ENCODE measurements at places on chromosomes 13 and 19. TPM values are rescaled to one million over a fixed set of nuclear protein-coding genes. Genes with fewer than 3 reads are reported as not detected.

DNA sequence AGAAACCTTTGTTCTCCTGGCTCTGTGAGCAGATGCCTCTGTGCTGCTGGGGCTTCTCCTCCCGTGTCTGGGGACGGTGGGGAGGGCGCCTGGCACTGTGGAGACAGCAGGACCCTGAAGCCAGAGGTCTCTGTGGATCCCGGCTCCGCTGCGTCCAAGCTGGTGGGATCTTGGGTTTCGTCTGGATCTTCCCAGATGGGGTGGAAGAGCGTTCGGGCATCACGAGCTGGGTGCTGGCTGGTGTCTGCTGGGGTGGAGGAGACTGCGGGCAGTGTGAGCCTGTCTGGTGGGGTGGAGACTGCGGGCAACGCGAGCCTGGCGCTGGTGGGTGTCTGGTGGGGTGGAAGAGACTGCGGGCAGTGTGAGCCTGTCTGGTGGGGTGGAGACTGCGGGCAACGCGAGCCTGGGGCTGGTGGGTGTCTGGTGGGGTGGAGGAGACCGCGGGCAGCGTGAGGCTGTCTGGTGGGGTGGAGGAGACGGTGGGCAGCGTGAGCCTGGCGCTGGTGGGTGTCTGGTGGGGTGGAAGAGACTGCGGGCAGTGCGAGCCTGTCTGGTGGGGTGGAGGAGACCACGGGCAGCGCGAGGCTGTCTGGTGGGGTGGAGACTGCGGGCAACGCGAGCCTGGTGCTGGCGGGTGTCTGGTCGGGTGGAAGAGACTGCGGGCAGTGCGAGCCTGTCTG is 5.6 kb downstream of the TEX29 start:
- no peak for DNase-seq

GRCh38 chr13:104593693-104594092 is 1527.5 kb upstream of the SLC10A2 start:
- DNase-seq = no peak

DNA sequence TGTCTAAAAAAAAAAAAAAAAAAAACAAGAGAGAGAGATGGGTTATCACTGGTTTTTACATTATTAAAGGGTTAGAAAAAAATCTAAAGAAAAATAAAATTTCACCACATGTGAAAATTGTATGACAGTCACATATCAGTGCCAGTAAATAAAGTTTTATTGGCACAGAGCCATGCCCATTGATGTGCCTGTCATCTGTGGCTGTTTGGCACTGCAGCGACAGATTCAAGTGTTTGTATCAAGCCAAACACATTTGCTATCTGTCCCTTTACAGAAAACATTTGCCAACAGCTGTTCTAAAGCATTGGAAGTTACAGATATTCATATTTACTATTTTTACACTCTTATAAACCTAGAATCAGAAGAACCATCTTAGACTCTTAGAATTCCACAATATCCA is 16.3 kb downstream of the FCHO1 start:
- DNase-seq = no peak

DNA sequence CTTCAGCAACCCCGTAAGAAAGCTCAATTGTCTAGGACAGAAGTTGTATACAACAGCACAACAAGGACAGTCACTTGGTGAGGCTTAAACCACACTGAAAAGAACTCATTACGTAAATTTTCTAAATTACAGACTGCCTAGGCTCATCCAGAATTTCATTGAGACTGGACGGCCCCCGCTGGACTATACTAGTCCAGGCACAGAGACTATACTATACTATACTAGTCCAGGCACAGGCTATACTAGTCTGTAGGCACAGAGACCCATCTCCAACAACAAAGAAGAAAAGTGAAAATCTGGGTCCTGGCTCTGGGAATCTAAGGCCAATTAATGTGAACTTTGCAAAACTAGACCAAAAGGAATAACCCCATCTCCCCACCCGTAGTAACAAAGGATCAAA is 700 bp downstream of the ZNF816 start:
- DNase-seq = no peak

Gene C2CD4C
- 0.49 TPM for total RNA-seq

- no peak for DNase-seq
Measured at GRCh38 chr13:108610507-108610906, 18.9 kb upstream of the MYO16 start.

Gene ZNF730
- 6.8 TPM for total RNA-seq

GRCh38 chr13:30850204-30850866 is 55.7 kb upstream of the MEDAG start:
- no peak for DNase-seq

- DNase-seq = no peak
Measured at GRCh38 chr19:33246709-33247440, 21.2 kb upstream of the SLC7A10 start.

- DNase-seq = no peak
Measured at GRCh38 chr19:33409906-33410685, 36.6 kb downstream of the CEBPG start.
